Dorsolateral prefrontal cortex (tissue), 122 donors: ENCODE measurements at places on chromosomes 2 and 18. TPM values are rescaled to one million over a fixed set of nuclear protein-coding genes. Genes with fewer than 3 reads are reported as not detected.
A peak's percentile ranks its signal among the peaks of the same experiment; 100 is the strongest.

CNDP1 gene
- total RNA-seq = 146 TPM

STARD6 gene
- total RNA-seq = not detected

PROKR1 gene
- not detected for total RNA-seq

ST8SIA5 gene
- 95.4 TPM for total RNA-seq

GRCh38 chr18:6352275-6352674, 62.4 kb downstream of the L3MBTL4 start:
- no peak for DNase-seq

GRCh38 chr2:117770730-117771129, 43.8 kb upstream of the DDX18 start:
- no peak for DNase-seq

DNA sequence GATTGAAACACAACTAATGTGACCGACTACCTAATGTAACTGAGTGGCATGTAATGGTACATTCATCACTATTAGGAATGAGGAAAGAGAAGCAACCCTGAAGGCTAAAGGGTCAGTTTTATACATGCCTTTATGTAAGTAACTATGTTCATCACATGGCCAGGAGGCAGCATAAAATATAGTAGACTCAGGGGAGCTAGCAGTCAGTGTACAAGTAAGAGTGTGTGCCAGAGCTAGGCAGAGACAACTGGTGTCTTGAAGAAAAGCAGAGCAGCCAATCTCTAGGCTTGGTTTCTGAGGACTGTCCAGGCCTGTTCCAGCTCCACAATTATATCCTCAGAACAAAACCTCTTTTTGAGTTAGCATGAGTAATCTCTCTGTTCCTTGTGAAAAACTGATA, 18.1 kb downstream of the SMAD2 start:
- DNase-seq = no peak

DNA sequence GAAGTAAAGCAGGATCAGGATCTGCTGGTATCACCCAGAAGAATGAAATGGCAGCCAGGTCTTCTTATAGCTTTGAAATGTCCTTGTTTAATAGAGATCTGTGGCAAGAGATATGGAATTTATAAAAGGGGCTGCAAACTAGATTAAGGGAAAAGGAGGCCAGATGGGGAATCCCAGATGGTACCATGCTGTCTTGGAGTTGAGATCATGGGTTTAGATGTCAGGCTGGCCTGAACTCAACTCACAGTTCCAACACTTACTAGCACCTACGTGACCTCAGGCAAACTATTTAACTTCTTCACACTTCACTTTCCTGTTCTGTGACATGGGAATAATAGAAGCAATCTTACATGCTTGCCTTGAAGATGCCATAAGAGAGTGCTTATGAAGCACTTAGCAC, 188.2 kb downstream of the ALK start:
- no peak for DNase-seq

- no peak for DNase-seq
These were observed 121.6 kb downstream of the SP100 start for GRCh38 chr2:230537531-230537976.

DNA sequence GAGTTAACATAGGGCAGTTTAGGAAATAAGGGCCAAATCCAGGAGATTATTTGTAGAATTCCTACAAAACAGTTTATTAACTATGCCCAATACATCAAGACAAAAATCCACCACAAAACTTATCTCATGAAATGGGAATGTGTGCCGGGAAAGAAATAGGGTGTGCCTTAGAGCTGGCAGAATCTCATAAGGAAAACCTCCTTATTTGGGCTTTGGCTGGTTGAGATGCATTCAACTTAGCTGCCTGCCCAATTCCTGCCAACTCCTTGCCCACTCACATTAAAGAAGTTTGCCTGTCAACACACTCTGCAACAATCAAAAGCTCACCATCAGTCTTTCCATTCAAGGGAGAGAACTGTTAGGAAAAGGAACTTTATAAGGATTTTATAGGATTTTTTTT, 500.6 kb downstream of the SATB2 start:
- no peak for DNase-seq

GRCh38 chr2:219675221-219675620, 47.8 kb downstream of the SLC4A3 start:
- no peak for DNase-seq

- no peak for DNase-seq
These were observed 229.1 kb downstream of the FHOD3 start for GRCh38 chr18:36526611-36527010.

DNA sequence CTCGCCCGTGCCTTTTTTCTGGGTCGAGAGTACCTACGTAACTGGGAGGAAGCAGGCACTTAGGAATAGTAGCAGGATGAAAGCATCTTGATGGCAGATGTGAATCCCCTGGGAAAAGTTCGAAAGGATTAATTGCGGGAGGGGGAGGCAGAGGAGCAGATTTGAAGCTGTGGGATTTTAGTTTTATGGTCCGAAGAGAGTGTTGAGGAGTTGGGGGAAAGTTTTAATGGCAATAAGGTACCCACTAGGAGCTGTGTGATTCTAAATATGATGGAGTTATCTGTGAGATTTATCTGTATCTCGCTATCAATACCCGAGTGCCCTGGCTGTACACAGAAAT, 1.1 kb downstream of the AGFG1 start:
- no peak for DNase-seq

- peak; percentile 20 for DNase-seq
These were observed 67.2 kb downstream of the ADI1 start for GRCh38 chr2:3451926-3452671.

GRCh38 chr2:40824278-40824677, 372.4 kb upstream of the SLC8A1 start:
- no peak for DNase-seq

GRCh38 chr2:196640031-196640548, 575 bp downstream of the CCDC150 start:
- no peak for DNase-seq

GRCh38 chr2:70657246-70657645, 103.6 kb upstream of the TGFA start:
- no peak for DNase-seq
